SK-N-SH (cell line): ENCODE measurements at places on chromosomes 13 and 19. TPM values are rescaled to one million over a fixed set of nuclear protein-coding genes. Genes with fewer than 3 reads are reported as not detected.

DNA sequence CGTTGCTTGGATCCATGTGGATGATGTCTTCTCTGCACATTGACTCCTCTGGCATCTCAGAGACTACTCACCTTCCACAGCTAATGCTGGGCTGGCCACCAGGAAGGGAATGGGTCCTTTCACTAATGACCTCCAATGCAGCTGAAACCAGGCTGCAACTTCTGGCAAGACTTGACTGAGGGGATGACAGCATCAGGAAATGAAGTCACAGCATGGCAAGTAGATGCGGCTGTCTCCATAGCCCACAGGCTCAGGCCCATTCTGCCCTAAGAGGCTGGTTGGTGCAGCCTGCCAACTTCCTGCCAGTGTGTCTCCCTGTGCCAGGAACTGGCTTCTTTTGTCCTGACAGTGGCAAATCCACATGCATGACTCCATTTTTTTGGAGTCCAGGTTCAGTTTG, 467.3 kb downstream of the TSHZ3 start:
- no peak for DNase-seq

GRCh38 chr19:50981587-50982146, 2.0 kb downstream of the KLK7 start:
- DNase-seq = no peak

DNA sequence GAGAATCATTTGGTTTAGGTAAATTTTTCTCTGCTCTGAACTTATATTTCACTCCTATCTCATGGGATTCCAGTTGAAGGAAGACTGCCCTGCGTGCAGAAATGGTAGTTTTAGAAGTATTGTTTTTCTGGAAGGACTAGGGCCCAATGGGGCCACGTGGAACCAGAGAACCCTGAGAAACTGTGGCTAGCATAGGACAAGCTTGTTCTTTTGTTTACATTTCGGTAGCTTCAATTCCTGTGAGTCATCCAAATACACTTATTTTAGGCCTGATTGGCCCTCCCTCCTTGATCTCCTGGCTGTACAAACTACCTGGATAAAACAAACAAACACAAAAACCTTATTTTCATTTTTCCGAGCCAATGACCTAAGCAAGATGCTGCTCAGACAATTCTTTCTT, 124.0 kb downstream of the ITGBL1 start:
- no peak for DNase-seq

IQCN gene
- polyA plus RNA-seq = 1.9 and 2.5 TPM in 2 replicates
